HEK293T (cell line): ENCODE measurements at places on chromosomes 6 and 20.

- DNase-seq = no peak
These were observed 42.8 kb upstream of the UBR2 start for GRCh38 chr6:42520786-42521607.

- no peak for DNase-seq
These were observed 123.6 kb upstream of the SHLD1 start for GRCh38 chr20:5626603-5627002.

- no peak for DNase-seq
These were observed 55.7 kb downstream of the PCSK2 start for GRCh38 chr20:17282501-17282900.

DNA sequence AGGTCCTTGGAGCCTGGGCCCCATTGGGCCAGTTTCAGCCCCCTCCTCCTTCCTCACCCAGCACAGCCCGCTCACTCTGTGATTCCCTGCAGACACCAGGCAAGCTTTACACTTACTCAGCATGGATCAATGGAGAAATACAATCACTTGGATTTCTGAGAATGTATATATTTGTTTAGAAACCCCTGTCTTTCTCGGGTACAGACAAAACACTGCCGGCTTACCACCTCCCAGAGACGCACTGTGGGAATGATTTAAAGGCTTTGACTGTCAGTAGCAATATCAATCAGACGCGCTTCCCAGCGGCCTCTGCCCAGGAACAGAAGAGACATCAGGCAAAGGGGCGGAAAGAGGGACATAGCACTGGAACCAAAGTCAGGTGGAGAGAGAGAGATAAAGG, 186.5 kb downstream of the MAFB start:
- DNase-seq = no peak

DNA sequence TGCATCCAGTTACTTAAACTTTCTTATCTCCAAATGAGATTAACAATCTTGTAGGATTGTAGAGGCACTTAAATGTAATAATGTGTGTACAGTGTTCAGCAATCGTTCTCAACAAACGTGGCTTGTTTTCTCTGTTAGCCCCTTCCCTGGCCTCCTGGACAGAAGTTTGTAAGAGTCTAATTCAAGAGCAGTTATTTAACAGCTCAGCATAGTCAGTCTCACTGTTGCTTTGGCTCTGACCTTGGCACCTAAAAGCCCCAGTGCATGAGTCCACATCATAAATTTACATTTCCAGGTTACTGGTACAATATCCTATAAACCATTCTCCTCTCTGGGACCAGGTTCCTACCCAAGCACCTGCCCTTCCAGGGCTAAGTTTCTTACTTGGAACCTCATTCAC, 11.5 kb upstream of the PHF3 start:
- no peak for DNase-seq

DNA sequence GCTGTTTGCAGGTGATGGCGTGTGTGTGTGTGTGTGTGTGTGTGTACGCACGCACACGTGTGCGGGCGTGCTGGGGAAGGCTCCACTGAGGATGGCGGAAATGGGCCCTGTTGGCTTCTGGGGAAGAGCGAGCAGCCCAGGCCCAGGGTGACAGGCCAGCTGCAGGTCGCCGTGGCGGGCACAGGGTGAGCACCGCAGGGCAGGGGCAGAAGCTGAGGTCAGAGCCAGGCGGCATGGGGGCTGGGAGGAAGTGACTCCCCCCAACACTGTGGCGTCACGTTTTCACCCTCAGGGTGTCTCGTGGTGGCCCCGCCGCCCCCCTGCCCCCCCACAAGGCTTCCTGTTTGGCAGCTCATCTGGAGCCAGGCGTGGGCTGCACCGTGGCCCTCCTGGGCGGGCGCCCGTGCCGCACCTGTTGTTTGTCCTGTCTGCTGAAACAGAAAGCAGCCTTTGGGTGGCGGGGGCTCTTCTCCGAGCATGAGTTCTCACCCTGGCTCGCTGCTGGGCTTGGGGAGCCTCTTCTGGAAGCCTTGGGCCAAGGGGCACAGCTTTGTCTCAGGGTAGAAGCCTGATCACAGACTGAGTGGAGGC, 7.1 kb downstream of the RBM38 start:
- no peak for DNase-seq

- DNase-seq = no peak
These were observed 16.0 kb downstream of the THBS2 start for GRCh38 chr6:169237496-169238134.

DNA sequence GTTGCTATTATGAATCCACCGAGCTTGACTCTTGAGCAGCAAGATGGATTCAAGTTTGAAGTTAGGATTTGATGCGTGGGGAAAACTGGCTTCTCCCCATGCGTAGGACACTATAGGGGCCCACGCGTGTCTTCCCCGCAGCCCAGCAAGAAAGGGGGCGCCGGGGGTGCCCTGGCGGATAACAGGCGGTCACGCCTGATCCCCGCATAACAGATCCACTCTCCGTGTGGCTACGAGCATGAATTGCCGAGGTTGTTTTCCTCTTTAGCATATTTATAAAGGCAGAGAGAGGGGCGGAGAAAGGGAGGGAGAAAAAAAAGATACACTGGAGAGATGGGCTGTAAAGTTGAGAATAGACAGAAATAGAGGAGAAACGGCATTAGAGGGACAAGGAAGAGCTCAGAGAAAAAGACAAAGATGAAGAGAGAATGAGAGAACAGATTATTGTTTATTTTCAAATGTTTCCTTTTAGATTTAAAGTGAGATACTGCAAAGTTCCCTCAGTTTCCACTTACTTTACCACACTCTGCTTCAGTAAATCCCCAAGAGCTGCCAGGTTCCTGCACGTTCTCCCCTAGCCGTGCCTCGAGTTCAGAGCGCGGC, 32.0 kb downstream of the TFAP2A start:
- DNase-seq = no peak
